SK-MEL-5 (cell line): ENCODE measurements at places on chromosomes 6 and 20. TPM values are rescaled to one million over a fixed set of nuclear protein-coding genes. Genes with fewer than 3 reads are reported as not detected.

The GATA5 gene
- total RNA-seq: 0.18 TPM in 1 of 2 replicates, not detected in the other

The ZBTB12 gene
- 1.3 and 2.2 TPM in 2 replicates for total RNA-seq

The ZBTB46 gene
- total RNA-seq: 1.0 and 1.6 TPM in 2 replicates

The SCGN gene
- 0.26 TPM in 1 of 2 replicates, not detected in the other for total RNA-seq

The MYB gene
- 1.3 and 2.0 TPM in 2 replicates for total RNA-seq

The BMP2 gene
- total RNA-seq: 0.05 and 0.26 TPM in 2 replicates

The CALHM5 gene
- total RNA-seq: 0.05 TPM in 1 of 2 replicates, not detected in the other

The KCNS1 gene
- total RNA-seq: 1.1 and 1.7 TPM in 2 replicates

The B4GALT5 gene
- total RNA-seq: 44.9 and 46.7 TPM in 2 replicates

The BTNL2 gene
- not detected in 2 replicates for total RNA-seq

The LPA gene
- not detected in 2 replicates for total RNA-seq

The TGIF2 gene
- 13.8 and 16.2 TPM in 2 replicates for total RNA-seq

GRCh38 chr6:125597411-125598253 is 151.8 kb upstream of the HEY2 start:
- DNase-seq: peak; percentile 40

- DNase-seq: peak; percentile 85
Observed at GRCh38 chr6:164693944-164694343, 615.5 kb downstream of the C6orf118 start.

DNA sequence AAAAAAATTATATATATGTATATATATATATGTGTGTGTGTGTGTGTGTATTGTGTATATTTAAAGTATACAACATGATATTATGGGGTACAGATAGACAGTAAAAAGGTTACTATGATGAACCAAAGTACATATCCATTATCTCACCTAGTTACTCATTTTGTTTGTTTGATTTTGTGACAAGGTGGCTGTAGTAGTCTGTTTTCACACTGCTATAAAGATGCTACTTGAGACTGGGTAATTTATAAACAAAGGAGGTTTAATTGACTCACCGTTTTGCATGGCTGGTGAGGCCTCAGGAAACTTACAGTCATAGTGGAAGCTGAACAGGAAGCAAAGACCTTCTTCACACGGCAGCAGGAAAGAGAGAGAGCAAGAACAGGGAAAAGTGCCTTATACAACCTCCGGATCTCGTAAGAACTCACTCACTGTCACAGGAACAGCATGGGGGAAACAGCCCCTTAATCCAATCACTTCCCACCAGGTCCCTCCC is 30.2 kb upstream of the DACT2 start:
- DNase-seq: no peak

- peak; percentile 37 for DNase-seq
Observed at GRCh38 chr20:45857882-45858216, 435 bp downstream of the ZSWIM3 start.

GRCh38 chr6:121393731-121394505 is 41.5 kb upstream of the GJA1 start:
- DNase-seq: no peak

DNA sequence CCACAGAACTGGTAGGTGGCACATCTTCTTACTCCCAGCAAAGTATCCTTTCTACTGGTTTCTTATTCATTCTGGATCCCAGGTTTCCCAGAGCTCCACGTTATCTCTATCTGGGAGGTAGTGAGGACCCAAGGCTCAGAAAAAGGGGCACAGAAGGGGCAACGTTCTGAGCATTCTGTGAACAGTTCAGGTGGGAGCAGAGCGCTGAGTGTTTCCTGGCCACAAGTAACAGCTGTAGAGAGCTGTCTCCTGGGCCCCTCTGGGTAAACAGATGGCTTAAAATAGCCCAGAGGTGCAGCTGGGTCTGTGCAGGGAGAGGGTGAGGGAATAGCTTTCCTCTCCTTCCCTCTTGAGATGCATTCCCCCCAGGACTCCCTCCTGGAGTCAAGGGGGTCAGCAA is 2.1 kb downstream of the APOBEC2 start:
- DNase-seq: no peak

DNA sequence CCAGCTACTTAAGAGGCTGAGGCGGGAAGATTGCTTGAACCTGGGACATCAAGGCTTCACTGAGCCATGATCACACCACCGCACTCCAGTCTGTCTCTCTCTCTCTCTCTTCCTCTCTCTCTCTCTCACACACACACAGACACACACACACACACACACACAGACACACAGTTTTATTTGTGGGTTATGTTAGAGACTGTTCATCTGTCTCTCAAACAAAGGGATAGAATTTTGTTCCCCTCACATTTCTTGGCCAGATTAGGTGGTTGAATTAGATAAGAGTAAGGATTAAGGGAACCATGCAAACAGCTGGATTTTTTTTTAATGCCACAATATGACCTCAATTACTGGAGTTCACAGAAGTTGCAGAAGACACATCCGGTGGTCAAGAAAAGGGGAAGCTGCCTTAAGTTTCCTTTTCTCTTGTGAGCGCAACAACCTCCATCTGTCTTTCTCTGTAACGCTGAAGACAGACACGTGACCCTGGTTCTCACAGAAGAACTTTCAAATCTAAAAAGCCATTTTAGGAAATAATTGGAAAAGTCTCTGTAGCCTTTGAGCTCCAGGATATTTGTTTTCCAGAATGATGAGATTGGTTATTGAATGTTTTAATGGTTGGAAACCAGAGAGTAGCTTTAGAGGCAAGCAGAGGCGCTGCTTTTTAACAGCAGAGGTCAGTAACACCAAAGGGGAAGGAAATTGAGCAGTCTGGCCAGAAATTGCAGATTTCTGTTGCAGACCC is 32.9 kb upstream of the LGSN start:
- peak; percentile 76 for DNase-seq

- no peak for DNase-seq
Observed at GRCh38 chr6:101490857-101491256, 97.3 kb downstream of the GRIK2 start.

DNA sequence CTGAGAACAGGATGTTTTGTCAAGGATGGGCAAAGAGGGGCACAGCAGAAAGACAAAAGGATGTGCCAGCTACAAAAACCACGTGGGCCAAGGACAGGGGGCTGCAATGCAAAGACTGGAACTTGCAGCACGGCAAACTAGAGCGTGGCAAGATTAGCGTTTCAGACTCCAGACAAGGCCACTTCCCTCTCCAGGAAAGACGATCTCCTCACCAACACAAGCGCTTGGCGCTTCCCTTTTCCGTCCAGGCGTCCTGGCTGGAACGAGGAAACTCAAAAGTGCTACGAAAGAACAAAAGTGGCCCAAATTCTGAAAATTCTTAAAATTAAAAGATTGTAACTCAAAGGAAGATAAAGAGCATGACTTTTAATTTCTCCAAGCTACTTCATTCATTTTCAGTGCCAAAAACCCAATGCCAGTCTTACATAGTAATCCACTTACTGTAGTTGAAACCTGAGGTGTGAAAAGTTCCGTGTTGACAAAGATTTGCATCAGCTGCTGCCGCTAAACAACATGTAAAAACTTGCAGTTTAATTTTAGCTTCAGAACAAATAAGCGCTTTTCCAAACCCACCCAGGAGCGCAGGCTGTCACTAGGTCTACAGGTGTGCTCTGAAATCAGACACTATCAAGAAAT is 207.1 kb upstream of the RREB1 start:
- no peak for DNase-seq

DNA sequence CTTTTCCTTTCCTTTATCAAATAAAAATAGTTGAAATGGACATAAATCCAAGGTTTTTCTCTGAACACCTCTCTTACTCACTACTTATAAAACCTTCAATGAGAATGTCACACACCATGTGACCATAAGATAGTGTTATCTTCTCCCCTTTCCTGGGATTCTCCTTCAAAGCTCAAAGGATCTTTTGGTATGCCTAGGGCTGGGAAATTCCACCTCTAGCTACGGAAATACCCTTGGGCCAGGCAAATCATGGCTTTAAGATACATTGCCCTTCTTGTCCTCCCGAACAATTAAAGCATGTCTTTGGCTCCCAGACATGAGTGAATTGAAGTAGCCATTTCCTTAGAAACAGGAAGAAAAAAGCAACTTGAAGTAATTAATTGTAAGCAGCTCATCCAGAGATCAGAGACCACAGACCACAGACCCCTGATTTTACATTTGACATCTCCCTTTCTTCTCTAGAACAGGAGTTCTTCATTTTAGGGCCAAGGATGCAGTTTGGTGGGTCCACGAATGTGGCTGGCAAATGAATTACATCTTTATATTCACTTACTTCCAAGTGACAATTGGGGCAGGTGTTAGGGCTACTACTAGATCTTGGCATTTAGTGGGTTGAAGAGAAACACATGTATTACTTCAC is 4.1 kb downstream of the PLCB4 start:
- peak; percentile 96 for DNase-seq

- no peak for DNase-seq
Observed at GRCh38 chr6:46882645-46883044, 39.1 kb downstream of the ADGRF5 start.

GRCh38 chr20:57180387-57180786 is 86.1 kb downstream of the BMP7 start:
- no peak for DNase-seq

DNA sequence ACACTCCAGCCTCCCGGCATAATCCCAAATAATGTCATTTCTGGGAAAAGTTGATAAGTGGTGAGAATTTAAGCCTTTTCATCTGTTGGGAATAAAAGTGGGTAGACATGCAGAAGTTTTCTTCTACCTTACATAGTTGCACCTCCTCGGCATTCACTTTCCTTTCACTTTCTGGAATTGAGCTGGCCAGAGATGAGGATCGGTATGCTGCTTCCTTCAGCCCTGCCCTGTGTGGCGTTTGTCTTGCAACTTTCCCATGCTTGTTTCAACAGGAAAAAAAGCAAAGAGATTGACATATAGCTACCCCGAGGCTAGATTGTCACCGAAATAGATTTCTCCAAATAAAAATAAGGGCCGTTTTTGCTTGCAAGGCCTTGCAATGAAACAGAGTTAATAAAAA is 65.8 kb upstream of the JAG1 start:
- peak; percentile 34 for DNase-seq

DNA sequence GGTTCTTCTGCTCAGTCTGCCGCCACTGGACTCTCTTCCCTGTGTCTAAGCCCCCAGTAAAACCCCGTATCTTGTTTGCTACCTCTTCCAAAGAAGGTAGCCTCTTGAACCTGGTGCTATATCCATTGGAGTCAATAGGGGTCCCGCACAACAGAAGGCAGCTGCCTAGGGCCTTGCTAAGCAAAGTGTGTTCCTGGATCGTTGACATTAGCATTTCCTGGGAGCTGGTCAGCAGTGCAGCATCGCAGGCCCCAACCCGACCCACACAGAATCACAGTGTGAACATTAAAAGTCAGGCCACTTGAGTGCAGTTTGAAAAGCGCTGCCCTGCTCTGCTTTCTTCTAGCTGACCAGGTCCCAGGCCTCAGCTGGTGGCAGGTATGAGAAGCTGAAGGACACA is 2.9 kb downstream of the ADA start:
- no peak for DNase-seq

DNA sequence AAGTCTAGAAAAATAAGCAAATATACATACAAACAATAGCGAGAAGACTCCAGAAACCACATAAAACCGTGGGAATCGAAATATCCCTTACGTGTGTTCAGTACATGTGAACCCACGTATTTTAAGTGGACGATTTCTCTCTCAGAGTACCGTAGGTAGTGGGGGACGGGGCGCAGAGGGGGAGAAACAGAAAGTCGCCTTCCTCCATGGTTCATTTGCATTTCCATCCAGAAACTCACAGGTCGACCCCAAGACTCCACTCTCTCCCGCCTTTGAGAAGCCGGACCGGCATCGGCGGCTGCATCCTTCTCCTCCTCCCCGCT is 538 bp upstream of the ENPP1 start:
- no peak for DNase-seq

DNA sequence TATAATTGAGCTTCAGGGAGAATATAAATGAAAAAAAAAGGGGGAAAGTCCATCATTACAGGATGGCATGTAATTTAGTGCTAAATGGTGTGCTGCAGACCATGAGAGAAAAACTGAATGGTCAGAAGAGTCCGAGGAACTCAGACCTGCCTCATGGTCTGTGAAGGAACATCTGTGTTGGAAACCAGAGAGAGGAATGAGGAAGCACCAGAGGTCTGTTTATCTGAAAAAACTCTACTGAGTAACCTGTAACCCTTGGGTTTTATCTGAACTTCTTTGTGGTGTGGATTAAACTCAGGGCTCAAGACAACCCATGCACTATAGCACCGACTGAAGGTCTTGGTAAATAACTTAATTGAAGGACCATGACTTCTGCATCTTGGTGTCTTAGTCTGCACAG is 108.1 kb downstream of the RNF144B start:
- DNase-seq: no peak

DNA sequence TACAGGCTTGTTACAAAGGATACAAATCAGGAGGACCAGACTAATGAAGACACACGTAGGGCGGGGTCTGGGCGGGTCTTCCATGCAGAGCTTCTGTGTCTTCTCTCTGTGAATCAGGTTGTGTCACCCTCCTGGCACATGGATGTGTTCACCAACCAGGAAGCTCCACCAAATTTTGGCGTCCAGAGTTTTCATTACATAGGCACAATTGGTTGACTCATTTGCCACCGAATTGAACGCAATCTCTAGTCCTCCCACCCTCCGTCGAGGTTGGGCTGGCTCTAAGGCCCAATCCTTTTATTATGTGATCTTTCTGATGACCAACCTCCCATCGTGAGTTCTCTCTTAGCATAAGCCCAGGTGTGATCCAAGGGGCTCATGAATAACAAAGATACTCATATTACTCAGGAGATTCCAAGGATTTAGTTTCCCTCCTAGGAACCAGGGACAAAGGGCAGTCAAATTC is 36.3 kb upstream of the DDR1 start:
- DNase-seq: no peak

GRCh38 chr6:154852687-154853086 is 119.5 kb downstream of the SCAF8 start:
- DNase-seq: no peak

DNA sequence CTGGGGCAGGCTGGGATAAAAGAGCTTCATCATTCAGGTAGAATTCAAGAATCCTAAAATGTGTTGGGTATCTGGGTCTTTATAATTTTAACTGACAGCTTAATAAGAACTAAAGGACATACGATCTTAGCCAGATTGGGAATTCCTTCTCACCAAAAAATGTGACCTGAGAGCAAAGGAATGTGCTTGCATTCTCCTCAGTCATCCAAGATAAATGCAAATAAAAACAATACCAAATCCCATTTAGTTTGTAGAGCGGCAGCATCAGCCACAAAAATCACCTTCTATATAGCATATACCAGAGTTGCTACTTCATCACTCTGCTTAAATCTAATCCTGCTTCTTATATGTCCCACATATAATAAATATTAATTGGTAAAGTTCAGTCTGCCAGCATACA is 16.9 kb downstream of the USP49 start:
- DNase-seq: no peak

DNA sequence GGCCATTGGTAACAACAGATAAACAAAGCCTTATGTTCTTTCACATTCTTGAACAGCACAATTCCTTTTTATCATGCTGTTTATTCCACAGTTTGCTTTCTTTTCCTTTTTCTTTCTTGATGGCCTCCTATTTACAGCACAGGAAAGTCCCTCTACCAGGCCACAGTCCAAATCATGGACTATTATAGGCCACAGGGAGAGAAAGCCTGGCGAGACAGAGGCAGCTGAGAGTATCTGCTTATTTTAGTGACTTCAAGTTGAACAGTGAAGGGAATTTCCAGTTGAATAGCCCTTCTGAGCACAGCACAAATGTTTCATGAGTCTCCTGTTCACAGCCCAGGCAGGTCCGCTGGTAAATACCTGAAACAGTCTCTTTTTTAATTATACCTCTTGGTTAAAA is 263.7 kb upstream of the ARID1B start:
- DNase-seq: no peak
